ENCODE measurements at places on chromosomes 1 and 21.

GRCh38 chr1:196577386-196577785 lies 30.9 kb downstream of the KCNT2 start:
- DNase-seq = no peak

- no peak for DNase-seq
Observed at GRCh38 chr1:200108659-200109058, 81.1 kb downstream of the NR5A2 start.

GRCh38 chr1:6570100-6570499 lies 9.7 kb upstream of the ZBTB48 start:
- DNase-seq = no peak

- no peak for DNase-seq
Observed at GRCh38 chr1:240808381-240808780, 196.4 kb upstream of the GREM2 start.

DNA sequence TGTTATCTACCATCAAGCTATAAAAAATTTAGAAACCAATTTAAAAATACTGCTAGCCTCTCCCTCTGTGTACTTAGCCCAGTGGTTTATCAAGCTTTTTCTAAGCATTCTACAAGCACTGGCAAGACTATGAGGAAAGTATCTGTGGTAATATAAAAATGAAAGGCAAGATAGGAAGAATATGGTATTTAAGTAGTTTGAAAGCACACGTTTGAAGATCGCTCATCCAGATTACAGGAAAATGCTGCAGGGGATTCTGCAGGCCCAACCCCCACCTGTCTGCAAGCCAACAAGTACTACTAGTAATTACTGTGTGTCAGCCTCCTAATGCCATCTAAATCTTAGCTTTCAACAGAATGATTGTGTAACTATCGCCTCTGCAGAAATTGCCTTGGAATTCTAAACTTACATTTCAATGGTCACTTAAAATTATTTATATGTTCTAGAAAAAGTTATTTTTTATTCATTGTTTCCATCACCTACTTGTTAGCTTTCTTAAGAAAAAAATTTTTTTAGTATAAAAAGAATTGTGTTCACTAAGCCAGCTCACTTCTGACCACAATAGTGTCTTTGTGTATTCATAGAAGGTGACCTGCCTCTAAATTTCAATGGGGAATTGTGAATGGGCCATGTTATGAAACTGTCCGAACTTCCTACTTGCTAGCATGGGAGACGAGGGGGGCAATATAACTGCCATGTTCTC lies 8.5 kb downstream of the ERRFI1 start:
- no peak for DNase-seq
